ENCODE measurements at places on chromosomes 4 and X.

DNA sequence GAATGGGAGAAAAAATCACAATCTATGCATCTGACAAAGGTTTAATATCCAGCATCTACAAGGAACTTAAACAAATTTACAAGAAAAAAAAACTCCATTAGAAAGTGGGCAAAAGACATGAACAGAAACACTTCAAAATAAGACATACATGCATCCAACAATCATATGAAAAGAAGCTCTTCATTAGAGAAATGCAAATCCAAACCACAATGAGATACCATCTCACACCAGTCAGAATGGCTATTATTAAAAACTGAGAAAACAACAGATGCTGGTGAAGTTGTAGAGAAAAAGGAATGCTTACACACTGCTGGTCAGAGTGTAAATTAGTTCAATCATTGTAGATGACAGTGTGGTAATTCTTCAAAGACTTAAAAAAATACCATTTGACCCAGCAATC lies 306.0 kb upstream of the TBX22 start:
- DNase-seq = no peak

- DNase-seq = peak; percentile 12
Observed at GRCh38 chrX:47143894-47144625, 442 bp downstream of the NDUFB11 start.

GRCh38 chrX:102712216-102712966 lies at the start of gene GPRASP2:
Gene GPRASP2 (plus strand): TSS chrX:102712448. CDS start chrX:102714870, 2,422 bp downstream.
- DNase-seq = peak; percentile 1

DNA sequence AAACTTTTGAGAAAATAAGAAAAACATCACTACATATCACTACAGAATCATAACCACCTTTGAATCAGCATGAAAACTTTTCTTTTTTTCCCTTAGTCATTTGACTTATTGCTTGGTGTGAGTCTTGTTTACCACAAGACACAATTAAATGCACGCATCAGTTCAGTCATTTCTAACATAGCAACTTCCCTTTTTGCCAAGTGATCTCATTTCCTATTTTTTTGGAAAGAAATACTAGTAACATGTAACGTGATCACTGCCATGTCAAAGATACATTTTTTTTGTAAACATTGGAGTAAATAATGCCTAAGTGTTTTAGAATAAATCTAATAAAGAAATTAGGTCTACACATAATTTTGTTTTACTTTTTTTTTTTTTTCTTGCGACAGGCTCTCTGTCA lies 5.1 kb upstream of the CXCL8 start:
- DNase-seq = peak; percentile 98

DNA sequence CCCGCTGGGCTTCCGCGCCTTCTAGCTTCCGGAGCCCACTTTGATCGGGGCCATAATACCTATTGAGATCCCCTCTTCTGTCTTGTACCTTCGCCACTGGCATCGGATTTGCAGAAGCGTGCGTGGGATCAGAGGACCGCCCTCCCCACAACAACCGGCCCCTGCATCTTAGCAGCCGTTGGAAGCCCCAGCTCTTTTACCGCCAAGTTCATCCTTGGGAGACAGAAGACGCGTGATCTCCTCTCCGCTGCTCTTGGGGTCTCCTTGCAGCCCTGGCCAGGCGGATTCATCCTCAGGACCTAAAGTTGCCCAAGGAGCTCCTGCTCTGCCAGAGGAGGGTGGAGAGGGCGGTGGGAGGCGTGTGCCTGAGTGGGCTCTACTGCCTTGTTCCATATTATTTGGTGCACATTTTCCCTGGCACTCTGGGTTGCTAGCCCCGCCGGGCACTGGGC lies 1.6 kb downstream of the SLIT2 start:
- DNase-seq = no peak

DNA sequence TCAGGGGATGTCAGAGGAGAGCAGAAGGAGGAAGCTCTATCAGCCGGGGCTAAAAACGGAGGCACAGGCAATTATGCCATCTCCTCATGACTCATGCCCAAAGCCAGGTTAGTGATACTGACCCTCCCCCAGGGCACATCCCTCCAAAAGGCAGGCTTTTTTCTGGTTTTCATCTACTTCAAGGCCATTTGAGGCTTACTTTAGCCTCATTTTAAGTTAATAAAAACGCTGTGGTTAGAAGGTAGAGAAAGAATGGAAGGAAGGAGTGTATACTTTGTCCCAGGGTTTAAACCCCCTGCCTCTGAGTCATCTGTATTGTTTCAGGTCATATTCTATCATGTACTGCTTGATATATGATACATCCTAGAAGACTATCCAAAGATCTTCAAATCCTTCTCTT lies 89.7 kb upstream of the NDP start:
- DNase-seq = peak; percentile 15

- DNase-seq = no peak
Observed at GRCh38 chrX:123298026-123298425, 113.9 kb downstream of the GRIA3 start.

GRCh38 chrX:14027511-14028019 lies 2.1 kb downstream of the GEMIN8 start:
- peak; percentile 88 for DNase-seq

GRCh38 chrX:104833401-104833800 lies 267.4 kb downstream of the IL1RAPL2 start:
- DNase-seq = no peak

GRCh38 chr4:91734682-91735081 lies 569.1 kb upstream of the GRID2 start:
- no peak for DNase-seq

GRCh38 chr4:29326816-29327215 lies 1393.4 kb upstream of the PCDH7 start:
- DNase-seq = no peak

DNA sequence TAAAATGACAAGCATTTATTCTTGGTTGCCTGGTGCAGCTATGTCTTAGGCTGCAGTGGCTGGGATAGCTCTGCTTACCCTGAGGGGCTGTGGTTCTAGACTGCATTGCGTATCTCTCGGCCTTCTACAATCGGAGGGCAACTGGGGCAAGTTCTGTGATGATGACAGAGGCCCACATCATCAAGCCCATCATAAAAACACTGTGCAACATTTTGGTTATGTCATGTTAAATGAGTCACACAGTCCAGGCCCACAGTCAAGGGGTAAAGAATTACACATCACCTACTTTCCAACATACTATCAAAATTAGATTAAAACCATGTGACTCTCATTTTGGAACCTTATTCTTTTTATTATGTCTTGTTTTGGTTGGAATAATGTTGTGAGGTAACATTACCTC lies 120.2 kb upstream of the GUCY1A1 start:
- peak; percentile 11 for DNase-seq

DNA sequence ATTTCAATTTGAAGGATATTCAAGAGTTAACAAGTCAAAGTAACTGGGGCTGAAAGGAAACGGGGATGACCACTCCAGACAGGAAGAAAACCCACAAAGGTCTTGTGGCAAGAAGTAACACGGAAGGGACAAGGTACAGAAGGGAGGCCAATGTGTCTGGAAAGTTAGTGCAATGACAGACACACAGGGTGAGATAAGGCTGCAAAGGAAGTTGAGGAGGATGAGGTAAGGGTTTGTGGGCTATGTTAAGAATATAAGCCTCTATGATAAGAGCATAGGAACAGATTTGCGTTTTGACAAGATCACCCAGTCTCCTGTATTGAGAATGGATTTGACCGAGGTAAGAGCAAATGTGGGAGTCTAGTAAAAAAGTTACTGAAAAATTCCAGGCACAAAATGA lies 21.9 kb upstream of the EMCN start:
- DNase-seq = no peak

DNA sequence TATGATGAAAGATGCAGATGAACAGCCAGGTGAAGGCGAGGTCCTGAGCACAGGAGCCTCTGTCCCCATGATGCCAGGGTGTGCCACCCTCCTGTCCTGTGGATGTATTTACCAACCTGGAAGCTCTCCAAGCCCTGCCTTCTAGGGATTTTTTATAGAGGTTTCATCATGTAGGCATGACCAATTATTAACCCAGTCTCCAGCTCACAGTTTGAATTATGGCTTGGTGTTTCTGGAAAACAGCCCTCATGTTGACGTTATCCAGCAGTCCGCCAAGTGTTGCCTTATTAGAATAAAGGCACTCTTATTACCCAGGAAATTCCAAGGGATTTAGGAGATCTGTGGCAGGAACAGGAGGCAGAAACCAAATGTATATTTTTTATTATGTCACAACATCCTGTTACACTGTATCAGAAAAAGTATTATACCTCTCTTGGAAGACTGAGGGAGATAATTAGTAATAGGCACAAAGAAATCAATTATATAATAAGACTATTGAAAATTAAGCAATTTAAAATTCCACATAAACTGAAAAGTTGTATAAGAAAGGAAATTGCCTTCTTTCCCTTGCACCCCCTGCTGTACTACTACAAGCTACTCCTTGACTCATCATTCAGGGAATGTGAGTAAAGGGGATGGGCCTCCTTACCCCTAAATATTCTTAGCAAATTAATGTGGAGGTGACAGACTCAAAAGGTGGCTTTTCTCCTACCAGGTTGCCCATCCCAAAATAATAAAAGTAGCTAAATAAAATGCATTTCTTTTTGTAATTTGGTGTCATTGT lies 129.6 kb downstream of the ZNF330 start:
- DNase-seq = peak; percentile 39

DNA sequence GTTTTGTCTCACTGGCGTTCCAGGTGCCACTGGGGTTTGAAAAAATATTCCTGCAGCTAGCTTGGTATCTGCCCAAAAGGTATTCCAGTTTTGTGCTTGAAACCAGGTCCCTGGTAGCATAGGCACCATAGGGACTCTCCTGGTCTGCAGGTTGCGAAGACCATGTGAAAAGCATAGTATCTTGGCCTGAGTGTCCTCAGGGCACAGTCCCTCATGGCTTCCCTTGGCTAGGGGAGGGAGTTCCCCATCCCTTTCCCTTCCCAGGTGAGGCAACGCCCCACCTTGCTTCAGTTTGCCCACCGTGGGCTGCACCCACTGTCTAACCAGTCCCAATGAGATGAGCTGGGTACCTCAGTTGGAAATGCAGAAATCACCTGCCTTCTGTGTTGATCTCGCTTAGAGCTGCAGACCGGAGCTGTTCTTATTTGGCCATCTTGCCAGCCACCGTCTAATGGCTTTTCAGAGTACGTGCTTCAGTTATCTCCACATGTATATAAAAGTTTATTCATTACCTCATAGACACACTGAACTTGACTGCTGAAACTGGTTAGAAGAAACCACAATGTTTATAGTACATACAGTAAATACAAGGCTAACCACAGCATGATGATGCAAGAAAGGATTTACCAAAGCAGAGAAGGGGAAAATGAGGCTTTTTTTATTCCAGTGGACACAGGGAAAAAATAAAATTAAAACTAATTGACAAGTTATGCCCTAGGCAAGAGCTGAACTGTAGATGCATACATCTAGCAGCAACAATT lies 10.6 kb downstream of the PBDC1 start:
- DNase-seq = peak; percentile 21

DNA sequence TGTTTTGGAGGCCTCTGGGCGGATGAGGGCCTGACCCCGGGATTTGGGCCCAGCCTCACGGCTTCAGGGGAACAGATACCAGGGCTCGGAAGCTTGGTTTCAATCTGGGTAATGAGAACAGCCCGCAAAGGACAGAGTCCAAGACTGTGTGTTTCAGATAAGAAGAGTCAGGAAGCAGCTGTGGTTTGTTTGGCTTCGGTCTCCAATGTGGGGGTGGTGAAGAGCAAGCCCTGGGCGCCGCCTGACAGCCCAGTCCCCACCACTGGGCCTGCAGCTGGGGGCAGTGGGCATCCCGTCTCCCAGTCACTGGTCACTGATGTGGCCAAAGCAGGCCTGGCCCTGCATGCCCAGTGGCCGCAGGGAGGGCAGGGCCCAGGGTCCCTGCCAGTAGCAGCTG lies 9.1 kb downstream of the WFS1 start:
- DNase-seq = no peak

- no peak for DNase-seq
Observed at GRCh38 chr4:142440093-142440492, 406.0 kb downstream of the INPP4B start.

GRCh38 chrX:1727531-1728027 lies 112.7 kb downstream of the ASMT start:
- DNase-seq = peak; percentile 35

DNA sequence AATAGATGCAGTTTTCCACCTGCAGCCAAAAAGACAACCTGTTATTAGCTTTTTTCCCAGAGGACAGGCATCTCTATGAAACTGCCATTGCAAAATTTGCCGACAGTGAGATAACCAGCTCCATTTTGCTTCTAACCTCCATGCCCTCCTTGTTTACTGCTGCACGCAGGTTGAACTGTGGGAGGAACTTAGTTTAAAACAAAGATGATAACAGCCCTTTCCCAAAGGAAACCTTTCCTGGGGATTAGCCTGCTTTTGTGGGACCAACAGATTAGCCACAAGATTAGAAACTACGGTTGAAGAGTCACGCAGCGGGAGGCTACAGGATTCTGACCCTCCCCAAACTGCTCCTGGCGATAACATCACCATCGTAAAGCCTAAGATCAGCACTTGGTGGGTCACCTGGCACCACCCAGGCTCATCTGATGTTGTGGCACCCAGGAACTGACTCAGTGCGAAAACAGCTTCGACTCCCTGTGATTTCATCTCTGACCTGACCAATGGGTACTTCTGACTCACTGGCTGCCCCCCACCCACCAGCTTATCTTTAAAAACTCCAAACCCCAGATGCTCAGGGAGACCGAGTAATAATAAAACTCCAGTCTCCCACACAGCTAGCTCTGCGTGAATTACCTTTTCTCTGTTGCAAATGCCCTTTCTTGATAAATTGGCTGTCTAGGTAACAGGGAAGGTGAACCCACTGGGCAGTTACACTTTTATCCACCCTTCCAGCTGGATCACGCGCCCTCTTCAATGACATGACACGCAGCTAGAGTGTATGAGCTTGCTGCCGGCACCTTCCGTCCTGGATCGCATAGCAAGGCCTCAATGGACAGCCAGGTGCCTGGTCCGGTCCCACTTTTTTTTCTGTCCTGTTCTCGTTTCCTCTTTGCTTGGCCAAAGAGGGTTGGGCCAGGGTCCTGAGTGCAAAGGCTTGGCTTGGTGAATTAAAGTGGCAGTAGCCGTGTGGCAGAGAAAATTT lies 27.2 kb downstream of the NOP14 start:
- DNase-seq = peak; percentile 25

DNA sequence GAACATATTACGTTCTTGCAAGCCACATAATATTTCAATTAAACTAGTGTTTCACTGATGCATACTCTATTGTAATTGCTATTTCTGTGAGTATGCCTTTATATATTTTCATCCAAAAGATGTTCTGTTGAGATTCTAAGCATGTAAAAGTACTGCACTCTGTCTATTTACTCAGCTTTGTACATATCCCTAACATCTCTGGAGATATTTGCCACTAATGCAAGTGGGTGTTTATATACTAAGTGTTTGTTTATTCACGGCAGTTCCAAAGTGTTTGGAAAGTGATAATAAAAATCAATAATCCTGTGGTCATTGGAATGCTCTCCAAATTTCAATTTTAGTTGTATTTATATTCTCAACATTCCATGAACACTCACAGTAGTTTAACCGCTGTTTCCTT lies 1989.0 kb downstream of the C4orf33 start:
- no peak for DNase-seq

GRCh38 chr4:87118826-87119225 lies 101.6 kb downstream of the KLHL8 start:
- DNase-seq = no peak

- no peak for DNase-seq
Observed at GRCh38 chrX:81238166-81238565, 36.3 kb downstream of the SH3BGRL start.
